ENCODE measurements at places on chromosomes 13 and 19.

GRCh38 chr13:111790621-111791020 lies 276.3 kb upstream of the SOX1 start:
- DNase-seq = no peak

GRCh38 chr13:75309981-75310580 lies 171.9 kb downstream of the TBC1D4 start:
- no peak for DNase-seq

- DNase-seq = no peak
Observed at GRCh38 chr19:29787281-29787680, 24.5 kb upstream of the CCNE1 start.

- peak; percentile 56 for DNase-seq
Observed at GRCh38 chr19:42199440-42200115, 17.9 kb downstream of the DEDD2 start.

- no peak for DNase-seq
Observed at GRCh38 chr13:52804202-52804641, 44.2 kb downstream of the PCDH8 start.

GRCh38 chr13:59464926-59465325 lies 698.8 kb downstream of the DIAPH3 start:
- no peak for DNase-seq

- no peak for DNase-seq
Observed at GRCh38 chr13:49629947-49630346, 1.6 kb downstream of the ARL11 start.

DNA sequence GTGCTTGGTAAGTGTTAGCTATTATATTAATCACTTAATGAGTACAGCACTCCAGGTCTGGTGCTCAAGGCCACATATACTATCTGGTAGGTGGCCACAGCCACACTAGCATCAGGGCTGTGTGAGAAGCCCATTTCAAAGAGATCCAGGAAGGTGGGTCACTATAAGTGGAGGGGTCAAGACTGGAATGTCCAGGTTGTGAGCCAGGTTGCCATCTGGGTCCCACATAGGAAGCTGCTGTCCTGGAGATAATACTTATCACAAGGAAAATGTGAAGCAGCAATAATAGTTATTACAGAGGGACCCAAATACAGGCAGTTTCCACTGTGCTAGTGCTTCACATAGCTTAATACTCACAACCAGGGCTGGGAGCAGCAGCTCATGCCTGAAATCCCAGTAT lies 13.1 kb downstream of the C19orf47 start:
- DNase-seq = no peak

GRCh38 chr13:27834095-27834494 lies 41.8 kb downstream of the GSX1 start:
- DNase-seq = no peak

- DNase-seq = no peak
Observed at GRCh38 chr19:8069096-8069973, 16.8 kb downstream of the CCL25 start.

DNA sequence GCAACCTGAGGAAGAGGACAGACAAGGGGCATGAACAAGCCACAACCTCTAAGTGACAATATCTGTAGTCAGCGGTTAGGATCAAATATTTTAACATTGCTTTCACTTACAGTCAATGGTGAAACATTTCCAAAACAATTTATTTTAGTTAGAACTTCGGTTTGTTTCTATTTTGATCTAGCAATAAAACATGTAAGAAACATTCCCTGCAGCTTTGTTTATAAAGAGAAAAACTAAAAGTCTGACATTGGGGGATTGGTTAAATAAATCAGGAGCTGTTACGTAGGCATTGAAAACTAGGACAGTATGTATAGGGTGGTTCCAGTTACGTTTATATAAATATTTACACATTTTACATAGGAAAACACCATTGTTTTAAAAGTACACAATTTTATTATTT lies 3.4 kb downstream of the URI1 start:
- DNase-seq = no peak

GRCh38 chr13:73268306-73268705 lies 209.5 kb downstream of the KLF5 start:
- no peak for DNase-seq
